ENCODE measurements at places on chromosomes 5 and 9.

DNA sequence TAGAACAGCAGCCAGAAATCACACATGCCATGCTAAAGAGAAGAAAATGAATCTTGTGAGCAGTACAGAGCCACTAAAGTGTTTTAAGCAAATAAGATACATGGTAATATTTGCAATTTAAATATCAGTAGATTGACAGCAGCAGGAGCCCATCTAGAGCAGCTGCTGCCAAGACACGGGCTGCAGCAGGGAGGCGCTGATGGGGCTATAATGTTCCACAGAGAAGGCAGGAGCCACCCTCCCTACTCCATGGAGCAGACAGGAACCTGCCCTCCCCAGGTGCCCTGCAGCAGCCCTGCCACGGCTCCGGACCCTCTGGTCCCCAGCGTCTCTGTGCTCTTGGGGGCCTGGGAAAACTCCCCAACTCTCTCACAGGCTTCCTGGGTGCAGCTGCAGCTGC is 224.1 kb upstream of the ISL1 start:
- DNase-seq: no peak

DNA sequence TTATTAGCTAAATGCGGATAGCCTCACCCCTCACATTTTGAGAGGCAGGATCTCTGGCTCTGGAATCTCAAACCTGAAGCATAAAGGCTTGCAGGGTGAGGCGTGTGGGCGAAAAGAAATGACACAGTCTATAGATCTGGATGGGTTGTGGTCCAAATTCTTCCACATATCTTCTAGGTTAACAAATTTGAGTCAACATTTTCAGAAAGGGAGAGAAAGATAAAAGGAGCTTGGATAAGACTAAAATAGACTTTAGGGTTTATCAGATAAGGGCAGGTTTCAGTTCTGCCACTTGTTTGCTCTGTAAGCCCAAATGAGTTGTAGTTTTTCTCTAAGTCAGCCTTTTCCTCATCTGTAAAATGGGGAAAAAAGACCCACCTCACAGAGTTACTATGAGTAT is 220.9 kb downstream of the TRIM32 start:
- DNase-seq: no peak

- DNase-seq: no peak
Observed at GRCh38 chr9:100364013-100364412, 11.3 kb upstream of the TEX10 start.

GRCh38 chr9:89744730-89745129 is 139.9 kb downstream of the GADD45G start:
- no peak for DNase-seq

DNA sequence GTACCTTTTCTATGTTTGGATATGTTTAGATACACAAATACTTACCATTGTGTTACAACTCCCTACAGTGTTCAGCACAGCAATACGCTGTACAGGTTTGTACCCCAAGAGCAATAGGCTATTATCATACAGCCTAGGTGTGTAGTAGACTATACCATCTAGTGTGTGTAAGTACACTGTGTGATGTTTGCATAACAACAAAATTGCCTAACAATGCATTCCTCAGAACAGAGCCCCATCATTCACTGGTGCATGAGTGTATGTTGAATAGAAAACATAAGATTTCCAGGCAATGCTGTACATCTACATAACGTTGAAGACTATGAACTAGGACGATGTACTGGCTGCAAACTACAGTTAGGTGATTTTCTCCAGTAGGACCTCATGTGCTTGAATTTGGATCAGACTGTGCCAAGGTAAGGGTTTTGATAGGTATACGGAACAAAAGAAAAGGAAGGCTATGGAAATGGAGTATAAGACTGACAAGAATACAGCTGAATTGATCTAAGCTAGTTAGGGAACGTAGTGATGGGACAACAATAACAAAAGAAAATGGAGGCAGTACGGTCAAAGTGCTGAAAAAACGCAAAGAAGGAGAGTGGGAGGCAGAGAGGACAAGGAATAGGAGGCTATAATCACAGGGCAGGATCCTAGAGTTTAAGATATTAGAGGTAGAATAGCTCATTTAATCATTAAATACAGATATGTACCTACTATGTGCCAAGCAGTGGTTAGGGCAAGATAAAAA is 46.9 kb downstream of the FNIP1 start:
- no peak for DNase-seq

- DNase-seq: no peak
Observed at GRCh38 chr5:56328753-56329560, 95.8 kb upstream of the ANKRD55 start.

DNA sequence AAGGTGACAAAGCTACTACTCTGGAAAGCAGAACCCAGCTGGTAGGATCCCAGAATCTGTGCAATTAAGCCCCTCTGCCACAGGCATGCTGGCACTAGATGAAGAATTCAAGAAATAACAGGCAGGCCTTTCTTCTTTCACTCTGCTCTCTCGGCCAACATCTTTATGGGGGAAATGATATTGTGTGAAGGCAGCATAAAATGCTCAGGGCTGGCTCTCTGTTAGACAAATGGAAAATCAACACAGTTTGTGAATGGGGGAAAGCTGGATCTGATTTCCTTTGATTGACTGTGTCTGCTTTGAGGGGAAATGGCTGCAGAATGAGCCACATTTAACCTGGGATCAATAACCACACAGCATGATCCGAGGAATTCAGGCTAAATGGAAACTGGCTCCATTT is 29.1 kb upstream of the AKNA start:
- no peak for DNase-seq

All from putamen (tissue), 1 donor.